ENCODE measurements at places on chromosomes 7 and 10.

GRCh38 chr7:112757337-112757736 is 32.9 kb downstream of the TMEM168 start:
- DNase-seq: no peak
- peaks cover 5% of the 10 kb centered on the region for H3K27me3 ChIP-seq
- peaks cover 5% of the 10 kb centered on the region for H3K36me3 ChIP-seq
- peaks cover 7% of the 10 kb centered on the region for H3K4me1 ChIP-seq
- H3K27ac ChIP-seq: no peak overlapping the region

GRCh38 chr7:156985101-156985992 is 25.1 kb downstream of the MNX1 start:
- H3K27ac ChIP-seq: no peak overlapping the region
- peaks cover 3% of the 10 kb centered on the region for H3K36me3 ChIP-seq
- no peak for DNase-seq
- H3K4me1 ChIP-seq: no peaks in the 10 kb centered on the region
- H3K4me3 ChIP-seq: no peak overlapping the region
- no peaks in the 10 kb centered on the region for H3K27me3 ChIP-seq

DNA sequence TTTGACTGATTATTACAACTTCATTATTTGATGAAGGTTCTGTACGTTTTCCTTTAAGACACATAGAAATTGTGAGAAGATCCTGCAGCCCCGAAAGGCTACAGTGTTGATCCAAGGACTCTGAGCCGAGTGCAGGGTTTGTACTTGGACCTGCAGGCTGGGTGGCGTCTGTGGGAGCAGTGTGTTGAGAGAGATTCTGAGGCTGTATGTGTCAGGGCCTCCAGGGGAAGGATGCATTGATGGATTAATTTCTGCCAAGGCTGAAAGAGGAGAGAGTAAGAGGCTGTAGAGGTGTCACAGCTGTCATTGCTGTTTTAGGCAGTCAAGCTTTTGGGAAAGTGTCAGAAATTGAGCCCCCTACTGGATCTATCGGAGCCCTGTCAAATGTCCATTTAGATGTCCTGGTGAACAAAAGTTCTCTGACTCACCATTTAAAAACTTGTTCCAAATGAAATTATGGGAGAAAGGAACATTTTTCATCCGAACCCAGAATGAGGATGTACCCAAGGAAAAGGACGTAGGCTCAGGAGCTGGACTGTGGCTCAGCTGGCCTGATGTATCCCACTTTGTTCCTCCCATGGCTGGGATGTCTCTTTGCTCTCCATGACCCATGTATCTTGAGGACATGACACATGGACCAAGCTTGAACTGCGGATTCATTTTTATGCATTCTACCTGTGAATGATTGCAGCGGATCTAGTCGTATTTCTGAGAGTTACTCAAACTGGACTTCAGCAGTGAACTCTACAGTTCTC is 102.2 kb downstream of the TCF7L2 start:
- no peak for DNase-seq
- no peak overlapping the region for H3K4me3 ChIP-seq
- no peaks in the 10 kb centered on the region for H3K36me3 ChIP-seq
- H3K4me1 ChIP-seq: no peaks in the 10 kb centered on the region

DNA sequence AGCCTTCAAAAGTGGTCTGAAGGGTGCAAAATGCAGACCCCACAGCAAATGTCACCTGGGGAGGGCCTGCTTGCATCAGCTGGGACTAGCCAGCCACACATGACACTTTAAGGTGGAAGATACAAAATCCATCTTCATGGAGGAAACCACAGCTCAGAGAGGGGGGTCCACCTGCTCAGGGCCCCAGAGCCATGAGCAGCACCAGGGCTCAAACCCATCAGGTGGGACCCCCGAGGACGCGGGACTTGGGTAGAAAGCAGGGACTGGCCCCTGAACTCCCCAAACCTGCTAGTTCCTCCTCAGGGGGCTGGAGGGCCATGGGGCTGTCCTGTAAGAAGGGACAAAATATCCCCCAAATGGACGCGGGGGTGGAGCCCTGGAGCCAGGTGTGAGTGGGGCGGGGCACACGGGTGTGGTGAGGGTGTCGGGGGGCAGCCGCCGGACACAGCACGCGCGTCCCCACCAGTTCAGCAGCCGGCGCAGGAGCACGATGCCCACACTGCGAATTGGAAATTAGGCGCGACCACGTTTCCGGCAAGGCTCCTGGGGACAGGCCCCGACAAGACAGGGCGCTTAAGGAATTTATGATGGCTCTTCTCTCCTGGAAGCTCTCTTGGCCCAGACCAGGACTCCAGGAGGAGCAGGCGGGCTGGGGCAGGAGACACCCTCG is 8.0 kb downstream of the PDGFA start:
- no peak overlapping the region for H3K4me3 ChIP-seq
- H3K4me1 ChIP-seq: peaks cover 3% of the 10 kb centered on the region
- DNase-seq: no peak
- no peaks in the 10 kb centered on the region for H3K36me3 ChIP-seq
- no peak overlapping the region for H3K27ac ChIP-seq

- no peaks in the 10 kb centered on the region for H3K27me3 ChIP-seq
- peaks cover 18% of the 10 kb centered on the region for H3K36me3 ChIP-seq
- DNase-seq: no peak
Measured at GRCh38 chr10:26854524-26854923, 6.2 kb downstream of the ABI1 start.

- no peak for DNase-seq
- H3K4me3 ChIP-seq: no peak overlapping the region
- H3K27ac ChIP-seq: no peak overlapping the region
- no peaks in the 10 kb centered on the region for H3K4me1 ChIP-seq
Measured at GRCh38 chr10:69497231-69497561, 45.9 kb downstream of the TSPAN15 start.

DNA sequence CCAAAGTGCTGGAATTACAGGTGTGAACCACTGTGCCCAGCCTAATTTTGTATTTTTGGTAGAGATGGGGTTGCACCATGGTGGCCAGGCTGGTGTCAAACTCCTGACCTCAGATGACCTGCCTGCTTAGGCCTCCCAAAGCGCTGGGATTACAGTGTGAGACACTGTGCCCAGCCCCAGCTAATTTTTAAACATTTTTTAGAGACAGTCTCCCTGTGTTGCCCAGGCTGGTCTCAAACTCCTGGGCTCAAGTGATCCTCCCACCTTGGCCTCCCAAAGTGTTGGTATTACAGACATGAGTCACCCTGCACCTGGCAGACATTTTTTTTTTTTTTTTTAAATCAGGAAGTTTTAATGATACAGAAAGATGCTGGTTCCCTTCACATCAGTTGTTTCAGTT is 15.5 kb downstream of the DENND10 start:
- H3K27me3 ChIP-seq: no peaks in the 10 kb centered on the region
- no peaks in the 10 kb centered on the region for H3K4me1 ChIP-seq

DNA sequence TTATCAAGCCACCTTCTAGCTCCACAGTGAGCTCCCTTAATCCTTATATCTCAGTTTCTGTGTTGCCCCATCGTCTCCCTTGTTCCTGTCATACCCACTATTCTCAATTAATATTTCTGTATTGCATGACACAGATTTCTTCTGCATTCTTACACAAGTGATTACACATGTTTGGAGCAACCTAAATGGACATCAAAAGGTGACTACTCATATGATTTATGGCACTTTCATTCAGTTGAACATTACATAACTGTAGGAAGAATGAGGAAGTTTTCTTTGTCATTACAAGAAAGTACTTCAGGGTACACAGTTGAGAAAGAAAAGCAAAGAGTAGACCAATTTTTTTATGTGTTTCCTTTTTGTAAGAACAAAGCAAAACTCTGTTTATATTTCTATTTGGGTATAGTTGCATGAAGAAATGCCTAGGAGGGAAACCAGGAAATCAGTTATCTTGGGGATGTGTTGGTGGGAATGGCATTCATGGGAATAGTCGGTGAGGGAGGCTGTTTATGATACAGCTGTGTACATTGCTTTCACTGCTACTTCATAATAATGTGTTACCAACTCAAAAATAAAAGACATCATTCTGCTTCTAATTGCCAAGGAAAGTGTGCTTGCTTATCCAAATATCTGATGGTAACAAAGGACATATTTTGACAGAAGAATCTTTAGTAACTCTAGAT is 23.6 kb upstream of the PRSS37 start:
- peaks cover 9% of the 10 kb centered on the region for H3K27me3 ChIP-seq

GRCh38 chr10:106189292-106189691 is 975.2 kb downstream of the SORCS1 start:
- no peak overlapping the region for H3K27ac ChIP-seq
- no peak overlapping the region for H3K4me3 ChIP-seq
- no peaks in the 10 kb centered on the region for H3K4me1 ChIP-seq
- no peaks in the 10 kb centered on the region for H3K36me3 ChIP-seq
- no peak for DNase-seq

- H3K4me3 ChIP-seq: no peak overlapping the region
- peaks cover 3% of the 10 kb centered on the region for H3K27me3 ChIP-seq
- DNase-seq: no peak
- H3K4me1 ChIP-seq: peaks cover 58% of the 10 kb centered on the region
- H3K27ac ChIP-seq: no peak overlapping the region
Measured at GRCh38 chr7:38229884-38230642, 43.4 kb downstream of the TARP start.

- no peak for DNase-seq
- H3K4me3 ChIP-seq: no peak overlapping the region
- peaks cover 32% of the 10 kb centered on the region for H3K36me3 ChIP-seq
- peaks cover 10% of the 10 kb centered on the region for H3K4me1 ChIP-seq
- H3K27me3 ChIP-seq: no peaks in the 10 kb centered on the region
- H3K27ac ChIP-seq: no peak overlapping the region
Measured at GRCh38 chr7:6402041-6402440, 45.7 kb downstream of the DAGLB start.
